ENCODE measurements at places on chromosomes 11 and 22.

GRCh38 chr11:114158421-114158820, 98.9 kb downstream of the ZBTB16 start:
- DNase-seq = no peak

GRCh38 chr22:34324763-34325162, 404.5 kb upstream of the LARGE1 start:
- no peak for DNase-seq

DNA sequence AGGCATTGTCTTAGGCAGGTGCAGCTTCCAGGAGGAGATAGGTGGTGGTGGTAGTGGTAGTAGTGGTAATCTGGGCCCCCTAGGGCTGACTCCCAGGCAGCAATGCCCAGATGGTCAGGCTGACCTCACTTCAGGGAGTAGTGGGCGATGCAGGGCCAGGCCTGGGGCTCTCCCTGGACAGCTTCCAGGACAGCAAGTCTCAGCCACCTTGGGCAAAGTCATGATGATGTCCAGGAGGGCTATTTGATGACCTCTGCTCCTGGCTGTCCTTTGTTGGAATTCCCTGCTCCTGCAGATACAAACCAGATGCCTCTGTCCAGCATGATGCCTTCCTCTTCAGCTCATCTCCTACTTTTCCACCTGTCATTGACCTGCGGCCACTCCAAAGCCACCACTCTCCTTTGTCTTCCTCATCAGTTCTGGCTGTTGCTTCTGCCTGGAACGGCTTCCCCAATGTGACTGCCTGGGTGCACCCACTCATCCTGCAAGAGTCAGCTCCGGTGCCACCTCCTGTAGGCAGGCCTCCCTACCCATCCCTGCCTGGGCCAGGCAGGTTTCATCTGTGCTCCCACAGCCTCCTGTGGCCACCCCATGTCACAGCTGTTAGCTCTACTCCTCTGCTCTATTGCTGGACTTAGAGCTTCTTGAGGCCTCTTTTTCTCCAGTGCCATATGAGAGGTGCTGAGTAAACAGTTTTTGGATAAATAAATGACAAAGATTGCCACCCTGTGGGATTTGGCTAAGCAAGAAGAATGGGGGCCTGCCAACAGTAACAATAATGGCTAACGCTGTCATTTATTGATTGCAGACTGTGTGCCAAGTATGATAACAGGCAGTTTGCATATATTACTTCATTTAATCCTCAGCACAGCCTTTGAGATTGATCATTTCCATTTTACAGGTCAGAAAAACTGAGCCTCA, 172.9 kb upstream of the NECTIN1 start:
- no peak for DNase-seq

DNA sequence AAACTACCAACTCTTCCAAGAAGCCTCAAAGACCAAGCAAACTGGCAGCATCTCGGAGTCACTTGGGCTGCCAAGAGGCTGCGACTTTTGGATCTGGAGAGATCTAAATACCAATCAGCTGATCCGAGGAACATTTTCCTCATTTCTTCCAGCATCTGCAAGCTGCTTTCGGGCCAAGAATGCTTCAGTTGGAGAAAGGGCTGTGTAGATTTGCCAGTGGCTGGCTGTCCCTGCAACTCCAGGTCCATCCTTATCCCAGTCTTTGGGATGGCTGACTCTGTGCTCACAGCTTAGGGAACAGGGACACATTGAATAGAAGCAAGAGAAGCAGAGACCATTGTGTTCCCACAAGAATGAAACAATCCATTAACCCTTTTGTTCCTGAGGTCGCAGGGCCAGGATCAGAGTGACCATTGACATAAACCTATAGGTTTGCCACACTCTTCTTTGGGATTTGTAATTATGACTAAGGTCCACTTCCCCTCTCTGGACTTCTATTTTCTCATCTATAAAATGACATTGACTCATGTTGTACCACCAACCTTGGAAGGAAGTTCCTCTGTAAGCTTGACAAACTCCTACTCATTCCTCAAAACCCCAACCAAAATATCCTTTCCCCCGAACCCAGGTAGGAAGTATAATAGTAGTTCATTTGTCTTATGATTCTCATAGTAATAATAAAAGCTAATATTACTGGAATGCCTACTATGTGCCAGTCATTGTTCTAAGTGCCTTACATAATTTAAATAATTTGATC, 340.8 kb downstream of the MN1 start:
- DNase-seq = no peak

DNA sequence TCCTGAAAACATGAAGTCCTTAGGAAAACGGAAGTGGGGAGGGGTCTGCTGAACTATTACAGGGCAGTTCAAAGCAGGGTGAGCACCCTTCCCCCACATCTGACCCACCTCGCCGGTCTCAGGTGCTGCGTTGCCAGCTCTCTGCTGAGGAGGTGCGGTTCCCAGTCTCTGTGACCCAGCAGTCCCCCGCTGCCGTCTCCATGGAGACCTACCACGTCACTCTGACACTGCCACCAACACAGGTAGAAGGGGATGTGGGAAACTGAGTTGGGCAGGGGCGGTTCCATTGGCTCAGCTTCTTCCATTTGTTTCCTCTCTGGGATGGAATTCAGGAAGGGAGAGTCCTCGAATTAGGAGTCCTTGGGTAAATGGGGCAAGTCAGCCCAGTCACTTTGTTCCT, 3.3 kb downstream of the C2CD2L start:
- DNase-seq = no peak

GRCh38 chr22:33780531-33781136, 139.6 kb downstream of the LARGE1 start:
- DNase-seq = no peak

- no peak for DNase-seq
Measured at GRCh38 chr11:128865490-128865889, 1.6 kb downstream of the KCNJ1 start.

- no peak for DNase-seq
Measured at GRCh38 chr22:44622679-44623078, 79.3 kb upstream of the PRR5 start.

DNA sequence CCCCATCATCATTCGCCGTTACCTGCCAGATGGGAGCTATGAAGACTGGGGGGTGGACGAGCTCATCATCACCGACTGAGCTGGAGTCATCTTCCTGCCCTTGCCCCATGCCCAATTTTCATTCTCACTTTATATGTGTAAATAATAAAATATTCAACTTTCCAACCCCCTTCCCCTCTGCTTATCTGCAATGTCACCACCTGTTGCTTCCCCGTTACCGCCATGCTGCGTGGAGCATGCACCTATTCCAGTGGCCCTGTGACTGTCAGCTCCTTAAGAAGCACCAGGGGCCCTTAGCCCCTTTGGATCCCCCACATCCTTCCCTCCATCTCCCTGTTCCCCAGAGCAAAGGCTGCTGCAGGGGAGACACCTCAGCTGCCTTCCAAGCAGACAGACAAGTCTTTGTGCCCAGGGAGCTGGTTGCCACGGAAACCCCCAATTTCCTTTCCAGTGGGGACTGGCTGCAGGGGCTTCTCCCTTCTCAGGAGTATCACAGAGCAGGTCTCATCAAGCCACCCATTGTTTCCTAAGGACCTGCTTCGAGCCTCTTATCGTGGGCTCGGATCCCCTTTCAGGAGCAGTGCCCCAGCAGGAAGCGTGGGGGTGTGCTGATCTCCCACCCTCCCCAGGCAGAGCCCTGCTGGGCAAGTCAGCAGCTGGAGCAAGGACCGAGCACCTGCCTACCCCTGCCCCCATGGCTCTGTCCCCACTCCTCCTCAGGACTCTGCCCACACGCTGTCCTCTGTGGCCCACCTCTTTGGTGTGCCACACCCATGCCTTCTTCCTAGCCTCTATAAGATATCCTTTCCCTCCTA, 14.3 kb downstream of the POLR2F start:
- no peak for DNase-seq

DNA sequence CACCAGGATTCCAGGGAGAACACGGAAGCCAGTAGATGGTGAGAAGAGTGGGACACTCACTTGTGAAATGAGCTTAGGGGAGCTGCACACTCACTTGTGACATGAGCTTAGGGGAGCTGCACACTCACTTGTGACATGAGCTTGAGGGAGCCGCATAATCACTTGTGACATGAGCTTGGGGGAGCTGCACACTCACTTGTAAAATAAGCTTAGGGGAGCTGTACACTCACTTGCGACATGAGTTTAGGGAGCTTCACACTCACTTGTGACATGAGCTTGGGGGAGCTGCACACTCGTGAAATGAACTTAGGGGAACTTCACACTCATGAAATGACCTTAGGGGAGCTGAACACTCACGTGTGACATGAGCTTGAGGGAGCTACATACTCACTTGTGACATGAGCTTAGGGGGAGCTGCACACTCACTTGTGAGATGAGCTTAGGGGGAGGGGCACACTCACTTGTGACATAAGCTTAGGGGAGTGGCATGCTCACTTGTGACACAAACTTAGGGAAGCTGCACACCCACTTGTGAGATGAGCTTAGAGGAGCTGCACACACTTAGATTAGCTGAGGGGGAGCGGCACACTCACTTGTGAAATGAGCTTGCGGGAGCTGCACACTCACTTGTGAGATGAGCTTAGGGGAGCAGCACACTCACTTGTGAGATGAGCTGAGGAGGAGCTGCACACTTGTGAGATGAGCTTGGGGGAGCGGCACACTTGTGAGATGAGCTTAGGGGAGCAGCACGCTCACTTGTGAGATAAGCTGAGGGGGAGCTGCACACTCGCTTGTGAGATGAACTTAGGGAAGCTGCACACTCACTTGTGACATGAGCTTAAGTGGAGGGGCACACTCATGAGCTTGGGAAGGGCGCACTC, 59.0 kb downstream of the NCAPD3 start:
- DNase-seq = no peak

- DNase-seq = no peak
Measured at GRCh38 chr11:74265256-74265655, 46.2 kb downstream of the P4HA3 start.

DNA sequence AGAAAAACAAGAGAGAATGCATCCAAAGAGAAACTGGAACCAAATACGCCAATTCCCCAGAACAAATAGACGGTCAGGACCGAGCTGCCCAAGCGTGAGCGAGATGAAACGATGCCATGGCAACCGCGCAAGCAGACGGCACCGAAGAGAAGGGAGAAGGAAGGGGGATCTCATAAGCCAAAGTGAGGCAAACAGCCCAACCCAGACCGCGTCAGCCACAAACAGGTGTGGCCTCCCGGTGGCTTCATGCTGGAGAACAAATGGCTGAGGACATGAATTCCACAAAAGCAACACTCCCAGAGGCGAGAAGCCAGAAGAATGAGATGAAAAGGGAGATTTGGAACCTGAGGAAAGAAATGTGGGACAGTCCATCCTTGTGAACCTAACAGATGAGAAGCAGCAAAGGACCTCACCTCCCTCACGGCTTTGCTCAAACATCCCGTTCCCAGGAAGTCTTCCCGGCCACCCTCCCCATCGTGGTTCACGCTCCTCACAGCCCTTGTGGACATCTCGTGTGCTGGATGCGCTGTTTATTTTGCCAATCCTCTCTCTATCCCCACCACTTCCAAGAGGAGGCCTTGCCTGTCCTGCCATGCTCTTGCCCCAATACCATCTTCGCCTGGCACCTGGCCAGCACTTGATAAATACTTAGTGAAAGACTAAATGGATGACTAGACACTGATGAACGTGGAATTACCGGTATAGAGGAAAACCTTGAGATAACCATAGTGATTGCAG, 89.1 kb upstream of the RTL6 start:
- DNase-seq = no peak

All from HS-27A (cell line).